NCI-H446 treated with DMSO at 0.1 percent for 48 hours (cell line): ENCODE measurements at places on chromosomes 11 and 22.

DNA sequence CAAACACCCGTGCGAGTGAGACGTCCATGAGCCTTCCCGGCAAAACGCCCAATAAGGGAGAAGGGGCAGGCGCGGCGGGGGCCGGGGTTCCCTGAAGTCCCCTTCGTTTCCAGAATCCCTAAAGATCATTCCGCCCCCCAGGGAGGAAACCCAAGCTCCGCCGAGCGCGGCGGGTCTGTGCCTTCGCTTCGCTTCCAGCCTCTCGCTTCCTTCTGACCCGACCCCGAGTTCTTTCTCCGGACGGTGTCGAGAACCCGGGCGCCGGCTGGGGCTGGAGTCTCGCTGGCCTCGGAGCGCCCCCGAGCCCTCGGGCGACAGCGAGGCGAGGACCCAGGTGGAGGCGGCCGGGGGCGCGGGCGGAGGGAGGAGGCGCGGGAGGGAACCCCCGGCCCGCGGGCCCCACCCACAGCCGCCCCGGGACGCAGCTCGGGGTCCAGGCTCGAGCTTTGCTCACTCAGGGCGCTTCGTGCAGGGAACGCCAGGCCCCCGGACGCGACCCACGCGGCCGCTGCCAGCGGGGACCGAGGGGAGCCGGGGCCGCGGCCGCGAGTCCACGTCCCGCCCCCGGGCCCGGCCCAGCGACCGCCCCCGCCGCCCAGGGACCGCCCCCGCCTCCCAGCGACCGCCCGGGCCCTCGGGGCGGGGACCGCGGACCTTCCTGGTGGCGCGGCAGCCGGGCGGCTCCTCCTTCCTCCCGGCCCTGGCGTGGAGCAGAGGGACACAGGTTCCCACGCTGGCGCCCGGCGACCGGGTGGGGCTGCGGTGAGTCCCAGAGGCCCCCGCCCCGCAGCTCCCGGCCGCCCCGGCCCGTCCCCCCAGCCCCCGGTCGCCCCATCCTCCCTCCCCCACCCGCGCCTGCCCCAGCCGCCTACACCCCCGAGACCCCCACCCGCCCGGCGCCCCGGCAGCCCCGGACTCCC is at the start of gene PGGHG:
PGGHG (plus strand) TSS at position 649 of the 920 bp plus-strand sequence. CDS start 691 bp downstream, outside the sequence.
- DNase-seq = no peak

- DNase-seq = no peak
These were observed 282.5 kb downstream of the CTTN start for GRCh38 chr11:70680781-70681281.

DNA sequence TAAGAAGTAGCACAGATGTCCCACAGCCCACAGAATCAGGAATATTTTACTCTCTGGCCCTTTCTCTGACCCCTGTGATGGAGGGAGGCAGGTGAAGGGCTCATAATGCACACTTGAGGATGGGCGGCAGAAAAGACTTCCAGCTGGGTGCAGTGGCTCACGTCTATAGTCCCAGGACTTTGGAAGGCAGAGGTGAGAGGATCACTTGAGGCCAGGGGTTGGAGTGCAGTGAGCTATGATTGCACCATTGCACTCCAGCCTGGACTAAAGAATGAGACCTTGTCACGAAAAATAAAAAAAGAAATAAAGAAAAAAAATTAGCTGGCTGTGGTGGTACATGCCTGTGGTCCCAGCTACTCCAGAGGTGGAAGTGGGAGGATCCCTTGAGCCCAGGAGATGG is 13.5 kb upstream of the CRYBB3 start:
- DNase-seq = no peak

- no peak for DNase-seq
These were observed 7.1 kb downstream of the TSPAN18 start for GRCh38 chr11:44733877-44734276.

DNA sequence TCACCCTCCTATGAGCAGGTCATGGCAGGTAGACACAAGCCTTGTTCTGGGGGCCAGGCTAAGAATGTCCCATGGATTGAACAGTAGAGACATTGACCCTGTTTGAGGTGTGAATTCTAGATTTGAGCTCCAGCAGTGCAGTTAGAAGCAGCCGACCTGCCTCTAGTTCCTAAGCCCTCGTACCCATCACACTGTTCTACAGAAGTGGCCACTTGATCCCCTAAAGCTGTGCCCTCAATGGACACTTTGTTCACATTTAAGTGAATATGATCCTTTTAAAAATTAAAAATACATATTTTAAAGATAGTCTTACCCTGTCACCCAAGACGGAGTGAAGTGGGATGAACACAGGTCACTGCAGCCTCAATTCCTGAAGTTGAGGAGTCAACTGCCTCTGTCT is 122.0 kb downstream of the MED15 start:
- no peak for DNase-seq

GRCh38 chr11:10294290-10294953 is 403 bp upstream of the SBF2 start:
- DNase-seq = no peak

DNA sequence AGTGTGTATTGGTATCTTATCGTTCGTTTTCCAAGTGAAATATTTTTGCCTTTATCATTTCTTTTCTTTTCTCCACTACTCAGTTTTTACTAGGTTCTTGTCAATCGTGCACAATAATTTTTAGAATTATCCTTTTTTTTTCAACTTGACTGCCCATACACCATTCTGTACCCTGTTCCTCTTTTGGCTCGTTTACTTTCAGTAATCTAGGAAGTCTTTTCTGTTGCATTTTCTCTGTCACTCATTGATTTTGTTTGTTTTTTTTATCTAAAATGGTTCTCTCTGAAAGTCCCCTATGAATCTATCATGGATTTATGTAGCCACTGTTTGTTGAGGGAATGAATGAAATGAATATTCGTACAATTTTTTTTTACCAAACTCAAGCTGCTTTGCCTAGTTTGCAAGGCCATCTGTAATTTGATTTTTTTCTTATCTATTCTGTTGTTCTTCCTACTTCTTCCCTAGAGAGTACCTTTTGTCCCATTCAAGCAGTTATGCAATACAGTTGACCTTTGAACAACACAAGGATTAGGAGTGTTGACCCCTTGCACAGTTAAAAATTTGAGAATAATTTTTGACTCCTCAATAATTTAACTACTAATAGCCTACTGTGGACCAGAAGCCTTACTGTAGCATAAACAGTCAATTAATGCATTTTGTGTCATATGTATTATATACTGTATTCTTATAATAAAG is 166.3 kb downstream of the TMEM135 start:
- no peak for DNase-seq

GRCh38 chr11:92393218-92393617 is 168.6 kb downstream of the FAT3 start:
- peak; percentile 94 for DNase-seq

DNA sequence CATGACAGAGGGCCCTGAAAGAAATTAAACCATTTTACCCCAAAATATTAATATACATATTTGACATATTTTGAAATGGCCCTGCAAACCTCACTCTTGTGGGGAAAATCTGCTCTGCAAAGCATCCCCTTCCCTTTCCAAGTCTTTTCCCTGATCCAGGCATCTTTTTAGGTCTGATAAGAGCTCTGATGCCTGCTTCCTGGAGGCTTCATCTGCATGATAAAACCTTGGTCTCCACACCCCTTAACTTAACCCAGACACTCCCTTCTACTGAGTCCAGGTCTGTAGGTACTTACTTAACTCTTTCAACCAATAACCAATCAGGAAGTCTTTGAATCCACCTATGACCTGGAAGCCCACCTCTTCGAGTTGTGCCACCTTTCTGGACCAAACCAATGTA is 1.8 kb upstream of the LGALS12 start:
- DNase-seq = no peak

- DNase-seq = no peak
These were observed 13.5 kb downstream of the SMC1B start for GRCh38 chr22:45399712-45400445.

- DNase-seq = no peak
These were observed 10.2 kb downstream of the RAPSN start for GRCh38 chr11:47438721-47439120.

- DNase-seq = peak; percentile 11
These were observed 25.5 kb downstream of the SCGB1A1 start for GRCh38 chr11:62444236-62444833.

DNA sequence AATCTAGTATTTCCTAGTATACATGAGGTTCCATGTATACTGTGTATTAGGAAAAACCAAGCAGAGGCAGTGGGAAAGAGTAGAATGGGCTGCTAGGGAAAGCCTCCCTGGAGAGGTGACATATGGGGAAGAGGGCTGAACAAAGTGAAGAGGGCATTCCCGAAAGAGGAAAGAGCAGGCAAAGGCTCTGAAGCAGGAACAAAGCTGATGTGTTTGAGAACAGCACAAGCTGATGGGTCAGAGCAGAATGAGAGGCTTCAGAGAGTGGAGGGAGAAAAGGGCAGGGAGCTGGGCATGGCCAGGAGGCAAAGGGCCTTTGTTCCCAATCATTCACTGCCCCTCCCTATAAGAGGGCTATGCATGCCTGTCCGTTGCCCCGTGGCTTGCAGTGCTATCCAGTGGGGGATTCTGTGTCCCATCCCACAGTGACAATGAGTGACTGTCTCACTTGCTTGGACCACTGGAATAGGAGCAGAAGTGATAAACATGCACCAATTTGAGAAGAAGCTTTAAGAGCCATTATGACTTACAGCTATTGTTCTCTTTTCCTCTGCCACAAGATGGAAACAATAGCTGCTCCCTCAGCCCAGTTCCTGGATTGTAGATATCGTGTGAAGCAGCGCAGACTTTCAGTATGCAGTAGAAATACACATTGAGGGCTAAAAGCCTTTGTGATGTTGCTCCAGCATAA is 39.6 kb downstream of the GALNT18 start:
- no peak for DNase-seq

DNA sequence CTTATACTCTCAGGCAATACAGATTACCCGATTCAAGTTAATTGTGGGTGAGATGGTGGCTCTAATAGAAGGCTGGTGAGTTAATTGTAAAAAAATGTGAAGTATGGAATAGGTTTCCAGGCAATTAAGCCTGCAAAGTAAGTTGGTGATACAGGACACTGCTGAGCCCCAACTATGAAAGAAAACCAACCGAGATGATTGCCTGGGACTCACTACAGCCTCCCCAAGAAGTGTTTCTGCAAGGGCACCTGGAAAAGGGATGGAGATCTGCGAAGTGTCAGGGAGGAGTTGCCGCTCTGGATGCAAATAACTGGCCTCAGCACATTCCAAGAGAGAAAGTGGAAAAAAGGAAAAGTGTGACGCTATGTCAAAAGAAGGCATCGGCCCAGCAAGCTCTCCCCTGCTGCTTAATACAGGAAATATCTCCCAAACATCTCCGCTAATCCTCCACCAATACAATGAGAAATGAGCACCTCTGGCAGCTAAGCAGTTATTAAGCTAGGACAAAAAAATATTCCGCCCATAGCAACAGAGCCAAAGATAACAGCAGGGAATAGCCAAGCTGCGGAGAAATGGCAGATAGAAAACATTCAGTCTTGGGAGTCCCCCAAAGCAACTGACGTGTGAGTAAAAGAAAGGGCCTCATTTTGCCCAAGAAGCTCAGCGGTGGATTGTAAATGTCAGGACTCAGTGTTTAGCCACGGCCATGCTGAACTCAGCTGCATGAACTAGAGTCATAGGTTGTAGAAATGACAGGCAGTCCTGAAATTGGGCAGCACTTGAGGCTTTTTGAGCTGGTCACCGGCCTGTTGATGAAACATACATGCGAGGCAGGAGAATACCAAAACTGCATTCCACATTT is 133.7 kb downstream of the SNX19 start:
- no peak for DNase-seq

DNA sequence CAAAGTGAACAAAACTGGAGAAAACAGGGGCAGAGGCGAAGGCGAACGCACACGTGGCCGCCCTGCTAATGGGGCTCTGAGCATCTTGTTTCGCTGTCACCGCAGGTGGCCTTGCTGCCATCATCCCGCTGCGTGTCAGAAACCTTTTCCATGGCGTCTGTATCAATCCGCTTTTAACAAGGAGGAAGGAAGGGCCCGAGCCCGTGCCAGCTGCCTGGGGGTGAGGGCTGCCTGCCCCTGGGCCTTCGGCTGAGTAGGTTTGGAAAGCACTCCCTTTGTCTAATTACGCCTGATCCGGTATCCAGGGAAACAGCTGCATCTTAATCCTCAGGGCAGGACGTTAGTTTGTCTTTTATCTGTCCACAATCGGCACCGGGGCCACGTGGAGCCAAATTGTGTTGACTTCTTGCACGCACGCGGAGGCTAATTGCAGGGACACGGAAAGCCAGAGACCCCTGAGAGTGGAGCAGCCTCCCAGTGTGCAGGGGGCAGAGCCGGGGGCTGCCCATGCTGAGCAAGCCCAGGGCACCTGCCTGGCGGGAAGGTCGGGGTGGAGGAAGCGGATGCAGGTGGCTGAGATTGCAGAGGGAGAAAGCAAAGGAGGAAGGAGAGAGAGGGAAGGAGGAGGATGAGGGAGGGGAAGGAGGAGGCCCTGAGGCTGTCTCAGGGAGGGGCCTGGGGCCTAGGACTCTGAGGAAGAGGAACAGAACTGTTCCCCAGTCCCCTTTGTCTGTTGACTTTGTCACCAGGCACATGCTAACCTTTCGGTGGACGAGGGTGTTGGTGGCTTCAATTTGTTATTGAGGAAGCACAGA is 19.2 kb upstream of the TH start:
- no peak for DNase-seq

GRCh38 chr11:27046956-27047355 is 6.3 kb downstream of the BBOX1 start:
- DNase-seq = no peak

GRCh38 chr11:10263929-10264328 is 30.1 kb downstream of the SBF2 start:
- DNase-seq = no peak

DNA sequence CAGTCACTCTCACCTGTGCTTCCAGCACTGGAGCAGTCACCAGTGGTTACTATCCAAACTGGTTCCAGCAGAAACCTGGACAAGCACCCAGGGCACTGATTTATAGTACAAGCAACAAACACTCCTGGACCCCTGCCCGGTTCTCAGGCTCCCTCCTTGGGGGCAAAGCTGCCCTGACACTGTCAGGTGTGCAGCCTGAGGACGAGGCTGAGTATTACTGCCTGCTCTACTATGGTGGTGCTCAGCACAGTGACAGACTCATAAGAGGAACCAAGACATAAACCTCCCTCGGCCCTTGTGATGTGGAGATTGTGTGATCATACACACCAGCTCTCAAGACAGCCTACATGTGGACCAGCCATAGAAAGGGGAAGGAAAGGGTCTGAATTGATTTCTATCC is 113.3 kb downstream of the ZNF280B start:
- DNase-seq = no peak

- DNase-seq = no peak
These were observed 44.1 kb downstream of the RSF1 start for GRCh38 chr11:77776455-77776854.

- no peak for DNase-seq
These were observed 19.4 kb upstream of the PHOX2A start for GRCh38 chr11:72263361-72263760.

GRCh38 chr11:35330156-35330889 is 89.0 kb downstream of the SLC1A2 start:
- no peak for DNase-seq

GRCh38 chr11:19389787-19390303 is 149.1 kb upstream of the E2F8 start:
- no peak for DNase-seq

- no peak for DNase-seq
These were observed 138.9 kb downstream of the CD44 start for GRCh38 chr11:35277827-35278226.

- no peak for DNase-seq
These were observed 11.9 kb downstream of the VSIG10L2 start for GRCh38 chr11:125957618-125958332.

GRCh38 chr11:130070109-130070845 is 583 bp downstream of the APLP2 start:
- no peak for DNase-seq

GRCh38 chr11:62850911-62851806 is 11.8 kb upstream of the WDR74 start:
- no peak for DNase-seq

GRCh38 chr11:70886676-70887541 is 365.5 kb downstream of the SHANK2 start:
- no peak for DNase-seq
